CD14-positive monocyte (primary cell): ENCODE measurements at places on chromosomes 7 and 10. TPM values are rescaled to one million over a fixed set of nuclear protein-coding genes. Genes with fewer than 3 reads are reported as not detected.

- no peak overlapping the region for H3K4me3 ChIP-seq
- no peaks in the 10 kb centered on the region for H3K36me3 ChIP-seq
- peaks cover 80% of the 10 kb centered on the region for H3K27me3 ChIP-seq
- no peak for DNase-seq
- no peak overlapping the region for H3K27ac ChIP-seq
These were observed 13.8 kb downstream of the EN2 start for GRCh38 chr7:155471718-155472117.

GRCh38 chr10:102669206-102670064, 25.2 kb downstream of the TRIM8 start:
- peaks cover 29% of the 10 kb centered on the region for H3K4me1 ChIP-seq
- no peak for DNase-seq
- no peak overlapping the region for H3K27ac ChIP-seq
- no peaks in the 10 kb centered on the region for H3K36me3 ChIP-seq

SLC25A13 gene
- 12.7 TPM for polyA plus RNA-seq

DNA sequence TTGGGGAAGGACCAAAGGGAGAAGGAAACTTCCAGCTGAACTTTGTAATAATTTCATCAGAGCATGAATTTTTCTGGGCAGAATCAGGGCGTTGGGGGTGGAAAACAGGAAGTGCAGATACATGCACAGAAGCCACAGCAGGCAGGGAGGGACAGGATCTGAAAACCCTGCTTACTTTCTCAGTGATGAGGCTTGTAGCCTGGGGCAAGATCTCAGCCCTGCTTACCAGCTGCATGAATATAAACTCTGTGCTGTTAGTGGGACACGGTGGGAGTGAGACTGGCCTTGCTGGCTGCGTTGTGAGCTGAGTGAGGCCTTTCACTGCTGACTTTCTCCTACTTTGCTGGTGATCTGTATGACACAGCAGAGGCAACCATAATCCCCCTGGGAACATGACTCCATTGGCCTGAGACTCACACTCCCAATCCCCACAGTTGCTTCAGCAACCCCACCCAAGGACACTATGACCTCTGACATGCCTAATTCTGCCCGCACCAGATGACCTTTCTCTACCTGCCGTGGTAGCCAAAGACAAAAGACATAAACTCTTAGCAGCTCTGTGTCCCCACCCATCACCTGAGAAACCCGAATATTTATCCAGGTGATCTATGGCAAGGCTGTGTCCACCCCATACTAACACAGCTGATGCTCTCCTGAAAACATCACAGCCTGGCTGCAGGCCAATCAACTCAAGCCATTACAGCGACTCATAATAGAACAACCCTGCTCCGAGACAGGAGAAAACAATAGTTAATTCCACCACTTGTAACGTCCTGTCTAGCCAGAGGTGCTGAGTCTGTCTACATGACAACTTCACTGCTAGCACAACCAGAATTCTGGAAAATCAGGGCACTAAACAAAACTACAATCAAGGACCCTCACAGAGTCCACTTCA, 190.7 kb upstream of the CHRM2 start:
- H3K4me3 ChIP-seq, result no peak overlapping the region
- H3K27ac ChIP-seq, result no peak overlapping the region
- no peak for DNase-seq

GRCh38 chr10:69500864-69501468, 49.7 kb downstream of the TSPAN15 start:
- no peaks in the 10 kb centered on the region for H3K36me3 ChIP-seq
- H3K27ac ChIP-seq, result no peak overlapping the region
- DNase-seq, result no peak
- no peaks in the 10 kb centered on the region for H3K4me1 ChIP-seq
- H3K27me3 ChIP-seq, result no peaks in the 10 kb centered on the region

HOXA3 gene
- polyA plus RNA-seq, result not detected

GRCh38 chr7:157898261-157898660, 561.5 kb downstream of the DNAJB6 start:
- no peaks in the 10 kb centered on the region for H3K36me3 ChIP-seq
- H3K4me1 ChIP-seq, result no peaks in the 10 kb centered on the region
- no peak overlapping the region for H3K27ac ChIP-seq
- no peak overlapping the region for H3K4me3 ChIP-seq

- H3K27ac ChIP-seq, result no peak overlapping the region
- no peak overlapping the region for H3K4me3 ChIP-seq
- no peaks in the 10 kb centered on the region for H3K36me3 ChIP-seq
- no peaks in the 10 kb centered on the region for H3K27me3 ChIP-seq
- no peaks in the 10 kb centered on the region for H3K4me1 ChIP-seq
These were observed 153.2 kb downstream of the KLF6 start for GRCh38 chr10:3631701-3632330.

PIP gene
- polyA plus RNA-seq, result not detected in 2 replicates

CC2D2B gene
- polyA plus RNA-seq, result 0.81 and 1.8 TPM in 2 replicates

GRCh38 chr10:45592926-45593325, 79.6 kb downstream of the ZFAND4 start:
- no peaks in the 10 kb centered on the region for H3K36me3 ChIP-seq
- H3K4me3 ChIP-seq, result no peak overlapping the region
- no peaks in the 10 kb centered on the region for H3K27me3 ChIP-seq
- DNase-seq, result peak; percentile 61
- H3K4me1 ChIP-seq, result peaks cover 28% of the 10 kb centered on the region
- H3K27ac ChIP-seq, result no peak overlapping the region

DNA sequence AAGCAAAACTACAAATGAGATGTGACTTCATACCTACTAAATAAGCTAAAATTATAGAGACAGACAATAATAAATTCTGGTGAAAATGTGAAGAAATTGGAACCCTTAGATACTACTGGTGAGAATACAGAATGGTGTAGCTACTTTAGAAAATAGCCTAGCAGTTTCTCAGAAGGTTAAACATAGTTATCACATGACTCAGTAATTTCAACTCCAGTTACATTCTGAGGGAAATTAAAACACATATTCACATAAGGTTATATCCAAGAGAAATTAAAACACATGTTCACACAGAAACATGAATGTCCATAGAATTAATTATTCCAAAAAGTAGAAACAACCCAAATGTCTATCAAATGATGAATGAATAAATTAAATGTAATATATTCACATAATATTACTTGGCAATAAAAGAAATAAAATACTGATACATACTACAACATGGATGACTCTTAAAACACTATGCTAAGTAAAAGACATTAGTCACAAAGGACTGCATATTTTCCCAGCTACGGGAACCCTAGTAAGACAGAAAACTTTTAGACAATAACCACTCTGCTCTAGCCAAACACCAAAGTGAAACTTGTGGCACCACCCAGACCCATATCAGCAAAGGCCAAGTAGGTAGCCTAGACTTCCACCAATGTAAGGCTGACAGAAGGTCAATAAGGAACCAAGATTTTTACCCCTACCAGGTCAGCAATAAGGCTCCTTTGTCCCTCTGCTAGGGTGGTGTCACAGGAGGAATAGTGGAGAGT, 25.1 kb downstream of the SLC25A40 start:
- no peaks in the 10 kb centered on the region for H3K27me3 ChIP-seq
- H3K4me3 ChIP-seq, result no peak overlapping the region
- no peak for DNase-seq
- peaks cover 39% of the 10 kb centered on the region for H3K36me3 ChIP-seq
- peaks cover 31% of the 10 kb centered on the region for H3K4me1 ChIP-seq
- no peak overlapping the region for H3K27ac ChIP-seq

DNA sequence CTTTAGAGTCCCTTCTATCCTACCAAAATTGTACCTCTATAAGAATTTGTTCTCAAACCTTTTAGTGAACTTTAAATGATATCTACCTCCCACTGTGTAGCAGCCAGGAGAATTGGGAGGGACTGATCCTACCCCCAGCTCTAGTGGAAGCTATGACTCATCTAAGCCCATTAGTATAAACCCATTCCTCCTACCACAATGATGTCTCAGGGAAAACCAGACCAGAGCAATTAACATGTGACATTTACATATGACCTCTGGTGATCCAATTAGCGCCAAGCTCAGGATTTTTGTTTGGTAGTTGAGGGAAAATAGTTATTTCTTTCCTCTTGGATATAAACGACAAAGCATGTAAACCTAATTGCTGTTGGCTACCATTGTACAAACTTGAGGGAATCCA, 33.1 kb upstream of the R3HCC1L start:
- H3K4me1 ChIP-seq, result no peaks in the 10 kb centered on the region
- DNase-seq, result no peak
- H3K36me3 ChIP-seq, result no peaks in the 10 kb centered on the region
- H3K27me3 ChIP-seq, result peaks cover 34% of the 10 kb centered on the region

DNA sequence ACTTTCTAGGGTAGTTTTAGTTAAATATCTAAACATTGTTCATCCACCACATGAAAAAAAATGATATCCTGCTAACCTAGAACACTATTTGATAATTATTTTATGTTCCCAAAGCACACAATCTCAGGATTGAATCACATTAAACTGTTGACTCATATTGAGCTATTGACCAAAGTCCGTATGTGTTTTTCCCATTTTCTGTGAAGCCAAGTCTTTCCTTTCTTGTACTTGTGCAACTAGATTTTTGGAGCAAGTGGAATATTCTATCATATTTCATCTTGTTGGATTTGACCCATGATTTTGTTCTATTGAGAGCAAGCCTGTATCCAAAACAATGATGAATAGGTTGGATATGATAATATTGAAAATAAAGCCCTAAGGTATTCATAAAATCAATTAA, 164.6 kb downstream of the SKAP2 start:
- no peak overlapping the region for H3K27ac ChIP-seq
- no peak overlapping the region for H3K4me3 ChIP-seq
- peaks cover 36% of the 10 kb centered on the region for H3K36me3 ChIP-seq
- no peaks in the 10 kb centered on the region for H3K4me1 ChIP-seq
- no peaks in the 10 kb centered on the region for H3K27me3 ChIP-seq

DNA sequence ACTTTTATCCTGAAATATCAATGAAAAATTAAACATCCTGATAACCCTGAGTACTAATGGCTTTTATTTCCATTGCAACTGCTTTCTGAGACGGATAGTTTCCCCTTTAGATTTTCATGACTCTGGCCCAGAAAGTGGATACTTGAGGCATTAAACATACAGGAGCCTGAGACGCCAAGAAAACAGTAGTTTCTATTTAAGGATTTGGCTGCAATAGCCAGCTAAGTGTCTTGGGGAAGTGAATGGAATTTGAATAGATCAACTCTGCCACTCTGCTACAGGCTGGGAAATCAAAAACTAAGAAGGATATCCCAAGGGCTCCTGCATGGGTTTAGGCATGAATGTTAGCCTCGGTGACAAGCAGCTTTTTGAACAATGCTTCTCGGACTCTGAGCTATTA, 24.7 kb upstream of the GPAM start:
- peaks cover 20% of the 10 kb centered on the region for H3K27me3 ChIP-seq
- no peaks in the 10 kb centered on the region for H3K36me3 ChIP-seq
- H3K27ac ChIP-seq, result no peak overlapping the region
- no peaks in the 10 kb centered on the region for H3K4me1 ChIP-seq
- no peak overlapping the region for H3K4me3 ChIP-seq
- no peak for DNase-seq

DNA sequence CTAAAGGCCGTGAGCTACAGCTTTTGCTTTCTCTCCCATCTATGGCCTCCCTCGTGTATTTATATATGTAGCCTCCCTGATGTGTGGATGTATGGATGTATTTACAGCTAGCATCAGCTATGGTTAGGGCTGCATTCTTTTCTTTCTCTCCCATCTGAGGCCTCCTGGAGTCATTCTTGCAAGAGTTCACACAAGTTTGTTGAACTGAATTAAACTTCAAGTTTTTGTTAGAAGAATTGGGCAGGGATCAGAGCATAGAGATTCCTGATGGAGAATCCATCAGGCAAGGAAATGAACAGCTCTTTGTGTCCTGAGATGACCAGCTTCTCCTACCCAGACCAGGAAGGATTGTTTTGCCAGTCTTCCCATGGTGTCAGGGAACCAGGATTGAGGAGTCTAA, 60.3 kb downstream of the AHCYL2 start:
- H3K36me3 ChIP-seq, result peaks cover 5% of the 10 kb centered on the region
- no peak overlapping the region for H3K27ac ChIP-seq
- no peak overlapping the region for H3K4me3 ChIP-seq
- H3K27me3 ChIP-seq, result no peaks in the 10 kb centered on the region
- DNase-seq, result no peak

ACBD7 gene
- polyA plus RNA-seq, result not detected

LEP gene
- polyA plus RNA-seq, result not detected in 2 replicates

DNA sequence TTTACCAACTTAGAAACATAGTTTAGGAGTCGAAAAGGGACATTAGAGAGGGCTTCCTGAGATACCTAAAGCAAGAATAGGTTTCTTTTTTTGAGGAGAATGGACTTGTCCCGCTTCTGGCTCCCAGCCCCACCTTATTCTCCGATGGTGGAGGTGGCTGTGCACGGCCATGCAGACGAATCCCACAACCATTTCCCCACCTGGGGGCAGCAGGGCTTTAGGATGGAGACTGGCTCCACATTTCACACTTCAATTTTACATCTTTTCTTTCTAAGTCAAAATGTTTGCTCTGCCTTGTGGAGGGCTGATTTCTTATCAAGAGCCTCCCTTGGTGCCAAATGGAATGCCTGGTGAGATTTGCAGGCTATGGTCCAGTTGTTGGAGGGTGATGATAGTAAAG, 118.5 kb downstream of the GLRX3 start:
- no peak for DNase-seq
- no peaks in the 10 kb centered on the region for H3K4me1 ChIP-seq
- H3K27ac ChIP-seq, result no peak overlapping the region
- no peak overlapping the region for H3K4me3 ChIP-seq
- H3K27me3 ChIP-seq, result no peaks in the 10 kb centered on the region

ADARB2 gene
- not detected in 2 replicates for polyA plus RNA-seq

NEBL gene
- 9.7 TPM for polyA plus RNA-seq

- peak overlapping the region; percentile 86 for H3K27ac ChIP-seq
- peaks cover 24% of the 10 kb centered on the region for H3K4me1 ChIP-seq
- peak overlapping the region; percentile 77 for H3K4me3 ChIP-seq
- DNase-seq, result no peak
These were observed 701 bp upstream of the CUL1 start for GRCh38 chr7:148698007-148698396.

OIT3 gene
- not detected for polyA plus RNA-seq

- H3K4me3 ChIP-seq, result no peak overlapping the region
- H3K27ac ChIP-seq, result no peak overlapping the region
- H3K27me3 ChIP-seq, result no peaks in the 10 kb centered on the region
- DNase-seq, result no peak
- no peaks in the 10 kb centered on the region for H3K4me1 ChIP-seq
- no peaks in the 10 kb centered on the region for H3K36me3 ChIP-seq
These were observed 699.4 kb upstream of the FZD8 start for GRCh38 chr10:36341471-36341870.

PAX4 gene
- polyA plus RNA-seq, result not detected

DNA sequence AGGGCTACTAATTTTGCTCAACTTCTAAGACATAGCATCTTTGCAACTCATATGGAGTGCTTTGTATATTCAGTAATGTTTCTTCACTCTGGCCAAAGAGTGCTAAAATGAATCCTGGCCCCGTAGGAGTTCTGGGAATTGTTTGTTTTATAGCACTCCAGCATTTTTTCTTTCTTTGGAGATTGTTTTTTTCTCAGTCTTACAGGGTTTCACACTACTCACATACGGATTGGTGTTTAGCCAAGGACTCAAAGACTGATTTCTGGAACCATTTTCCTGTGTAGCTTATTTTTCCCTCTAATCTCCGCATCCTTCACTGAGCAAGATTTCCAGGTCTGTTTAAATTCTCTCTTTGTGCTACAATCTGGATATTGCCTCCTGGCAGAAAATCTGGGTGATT, 6.4 kb downstream of the TAS2R41 start:
- H3K4me3 ChIP-seq, result no peak overlapping the region
- no peak overlapping the region for H3K27ac ChIP-seq
- no peak for DNase-seq
- H3K36me3 ChIP-seq, result peaks cover 3% of the 10 kb centered on the region

- peaks cover 3% of the 10 kb centered on the region for H3K4me1 ChIP-seq
- no peaks in the 10 kb centered on the region for H3K36me3 ChIP-seq
- H3K27me3 ChIP-seq, result peaks cover 13% of the 10 kb centered on the region
- no peak overlapping the region for H3K27ac ChIP-seq
- H3K4me3 ChIP-seq, result no peak overlapping the region
These were observed 4.1 kb downstream of the KNDC1 start for GRCh38 chr10:133163889-133164815.
